ENCODE measurements at places on chromosomes 7 and 10. TPM values are rescaled to one million over a fixed set of nuclear protein-coding genes. Genes with fewer than 3 reads are reported as not detected.
A peak's percentile ranks its signal among the peaks of the same experiment; 100 is the strongest.

DNA sequence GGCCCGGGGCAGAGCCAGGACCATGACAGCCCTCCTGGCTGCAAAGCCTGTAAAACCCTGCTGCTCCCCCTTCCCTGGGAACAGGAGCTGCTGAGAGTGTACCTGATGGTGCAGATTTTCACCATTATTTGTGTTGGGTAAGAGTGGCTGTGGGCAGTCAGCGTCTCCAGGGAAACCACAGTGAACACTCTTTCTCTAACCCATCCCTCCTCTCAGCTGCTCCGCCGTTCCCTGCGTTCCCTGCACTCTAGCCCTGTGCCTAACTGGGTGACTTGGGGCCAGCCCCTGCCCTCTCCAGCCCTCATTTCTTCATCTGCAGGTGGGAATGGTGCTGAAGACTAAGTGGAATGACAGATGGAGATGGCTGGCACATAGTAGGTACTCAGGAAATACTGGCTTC lies 75.9 kb upstream of the PCBD1 start:
- no peak overlapping the region for H3K27ac ChIP-seq
- DNase-seq = no peak
- H3K36me3 ChIP-seq = no peaks in the 10 kb centered on the region
- no peak overlapping the region for H3K4me3 ChIP-seq
- H3K27me3 ChIP-seq = no peaks in the 10 kb centered on the region

GRCh38 chr7:69739190-69739589 lies 140.9 kb downstream of the AUTS2 start:
- H3K36me3 ChIP-seq = no peaks in the 10 kb centered on the region
- H3K27ac ChIP-seq = peak overlapping the region; percentile 79
- H3K4me3 ChIP-seq = peak overlapping the region; percentile 38

DNA sequence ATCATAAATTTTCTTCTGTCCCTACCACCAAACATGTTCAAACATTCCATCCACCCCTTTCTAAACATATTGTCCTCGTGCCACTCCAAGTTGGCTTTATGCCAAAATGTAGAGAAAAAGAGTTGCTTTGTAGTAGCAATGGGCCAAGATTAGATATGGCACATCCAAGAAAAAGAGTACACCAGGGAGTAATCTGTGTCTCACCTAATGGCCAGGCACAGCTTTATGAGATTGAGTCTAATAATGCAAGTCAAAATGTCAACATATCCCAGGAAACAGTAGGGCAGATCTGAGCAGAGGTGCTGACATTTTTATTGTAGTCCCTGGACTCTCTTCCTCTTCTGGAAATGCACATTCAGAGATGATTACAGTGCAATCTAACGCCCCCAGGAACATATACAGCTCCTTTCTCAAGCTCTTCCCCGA lies 5.7 kb upstream of the OR6V1 start:
- no peaks in the 10 kb centered on the region for H3K36me3 ChIP-seq
- no peak overlapping the region for H3K27ac ChIP-seq
- no peak overlapping the region for H3K4me3 ChIP-seq
- DNase-seq = no peak
- peaks cover 21% of the 10 kb centered on the region for H3K4me1 ChIP-seq

- H3K27ac ChIP-seq = no peak overlapping the region
- H3K27me3 ChIP-seq = no peaks in the 10 kb centered on the region
- no peak for DNase-seq
- H3K36me3 ChIP-seq = no peaks in the 10 kb centered on the region
- H3K4me3 ChIP-seq = no peak overlapping the region
- H3K4me1 ChIP-seq = no peaks in the 10 kb centered on the region
Observed at GRCh38 chr10:93968540-93968945, 25.2 kb upstream of the PLCE1 start.

- H3K27ac ChIP-seq = no peak overlapping the region
- no peaks in the 10 kb centered on the region for H3K4me1 ChIP-seq
- no peaks in the 10 kb centered on the region for H3K36me3 ChIP-seq
- DNase-seq = no peak
Observed at GRCh38 chr7:114468844-114469243, 54.2 kb downstream of the FOXP2 start.

GRCh38 chr10:44390585-44391072 lies 5.7 kb upstream of the CXCL12 start:
- H3K4me1 ChIP-seq = no peaks in the 10 kb centered on the region
- H3K27ac ChIP-seq = no peak overlapping the region
- no peaks in the 10 kb centered on the region for H3K27me3 ChIP-seq
- DNase-seq = peak; percentile 25
- no peaks in the 10 kb centered on the region for H3K36me3 ChIP-seq

DNA sequence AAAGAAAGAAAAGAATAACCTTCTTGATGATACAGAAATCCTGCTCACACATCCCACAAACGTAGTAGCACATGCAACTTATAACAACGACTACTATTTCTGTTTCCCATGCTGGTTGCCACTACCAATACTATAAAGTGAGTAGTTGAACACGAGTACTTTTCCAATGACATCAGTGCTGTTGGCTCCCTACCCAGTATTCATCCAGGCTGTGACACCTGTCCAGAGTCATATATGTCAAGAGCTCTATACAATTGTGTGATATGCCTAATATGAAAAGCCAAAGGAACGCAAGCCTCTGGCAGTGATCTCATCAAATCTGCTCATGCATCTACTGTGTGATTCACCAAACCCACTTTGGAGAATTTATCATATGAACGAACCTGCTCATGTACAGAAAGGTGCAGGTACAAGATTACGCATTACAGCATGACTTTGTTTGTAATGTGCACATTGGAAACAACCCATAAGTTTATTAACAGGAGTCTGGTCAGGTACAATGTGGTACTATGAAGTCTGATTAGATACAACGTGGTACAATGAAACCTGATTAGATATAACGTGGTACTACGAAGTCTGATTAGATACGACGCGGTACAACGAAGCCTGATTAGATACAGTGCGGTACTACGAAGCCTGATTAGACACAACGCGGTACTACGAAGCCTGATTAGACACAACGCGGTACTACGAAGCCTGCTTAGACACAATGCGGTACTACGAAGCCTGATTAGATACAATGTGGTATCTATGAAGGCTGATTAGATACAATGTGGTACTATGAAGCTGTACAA lies 5.8 kb upstream of the ITIH5 start:
- no peak overlapping the region for H3K27ac ChIP-seq
- H3K4me3 ChIP-seq = no peak overlapping the region
- H3K27me3 ChIP-seq = no peaks in the 10 kb centered on the region
- DNase-seq = no peak

DNA sequence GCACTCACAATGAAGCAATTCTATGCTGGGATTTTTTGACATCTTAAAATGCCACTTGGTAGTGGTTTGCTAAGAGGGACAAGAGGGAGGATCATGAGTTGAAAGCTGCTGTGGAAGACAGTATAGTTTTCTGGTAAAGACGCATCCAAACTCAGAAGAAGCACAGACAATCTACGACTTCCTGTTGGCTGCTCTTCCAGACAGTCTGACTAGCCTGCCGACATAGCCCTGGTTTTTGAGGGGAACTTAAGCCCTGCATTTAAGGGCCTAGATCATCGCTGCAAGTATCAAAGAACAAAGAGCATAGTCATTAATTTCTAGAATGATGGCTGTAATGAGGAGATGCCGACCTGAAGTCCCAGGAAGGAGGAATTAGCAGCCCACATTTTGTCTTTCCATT lies 99.9 kb upstream of the IKZF1 start:
- H3K27ac ChIP-seq = no peak overlapping the region
- H3K36me3 ChIP-seq = no peaks in the 10 kb centered on the region
- H3K4me1 ChIP-seq = peaks cover 9% of the 10 kb centered on the region
- no peak for DNase-seq
- no peak overlapping the region for H3K4me3 ChIP-seq
- H3K27me3 ChIP-seq = no peaks in the 10 kb centered on the region

- H3K4me3 ChIP-seq = no peak overlapping the region
- no peak for DNase-seq
- no peaks in the 10 kb centered on the region for H3K36me3 ChIP-seq
Observed at GRCh38 chr7:67447297-67447696, 450.7 kb downstream of the TYW1 start.

DNA sequence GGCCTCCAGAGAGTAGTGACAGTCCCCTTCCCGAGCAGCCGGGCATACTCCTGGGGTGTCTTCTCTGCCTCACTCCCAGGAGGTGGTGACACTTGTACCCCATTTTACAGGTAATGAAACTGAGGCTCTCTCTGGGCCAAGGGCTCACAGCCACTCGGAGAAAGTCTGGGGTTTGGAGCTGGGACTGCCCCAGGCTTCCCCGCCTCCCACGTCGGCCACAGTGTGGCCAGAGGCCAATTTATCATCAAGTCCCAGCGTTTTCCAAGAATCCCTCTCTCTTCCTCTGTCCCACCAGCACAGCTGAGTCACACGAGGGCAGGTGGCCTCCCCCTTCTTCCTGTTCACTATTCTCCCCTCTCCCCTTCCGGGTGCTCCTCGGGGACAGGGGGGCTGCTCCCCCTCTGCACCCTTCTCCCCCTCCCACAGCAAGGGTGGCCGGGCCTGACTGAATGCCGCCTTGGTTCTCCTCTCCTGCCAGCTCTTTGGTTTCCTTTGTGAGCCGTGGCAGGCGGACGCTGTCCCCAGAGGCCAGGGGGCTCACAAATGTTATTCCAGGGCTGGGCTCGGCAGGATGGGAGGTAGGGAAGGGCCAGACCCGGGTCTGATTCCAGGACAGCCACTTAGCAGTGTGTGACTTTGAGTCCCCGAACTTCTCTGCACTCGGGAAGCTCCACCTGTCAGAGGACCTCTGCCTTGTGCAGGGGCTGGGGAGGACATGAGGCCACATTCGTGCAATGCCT lies 17.7 kb downstream of the CLIP2 start:
- H3K4me3 ChIP-seq = no peak overlapping the region
- DNase-seq = no peak
- H3K4me1 ChIP-seq = no peaks in the 10 kb centered on the region
- no peaks in the 10 kb centered on the region for H3K36me3 ChIP-seq

DNA sequence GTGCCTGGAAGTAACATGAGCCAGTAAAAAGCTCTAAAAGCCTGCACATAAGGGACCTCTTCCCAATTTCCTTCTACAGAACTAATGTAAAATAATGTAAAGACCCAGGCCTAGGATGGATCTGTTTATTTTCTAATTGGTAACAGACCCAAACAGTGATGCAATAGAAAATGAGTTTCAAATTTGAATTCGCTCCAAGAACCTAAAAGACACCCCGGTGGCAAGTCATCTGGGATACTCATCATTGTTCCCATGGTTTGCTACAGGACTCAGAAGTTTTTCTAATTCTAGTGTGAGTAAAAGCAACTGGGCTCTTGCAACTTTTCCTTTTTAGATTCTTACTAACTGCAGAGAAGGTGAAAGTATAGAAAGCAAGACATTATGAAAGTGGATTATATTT lies 271.3 kb upstream of the CACNA2D1 start:
- no peak for DNase-seq
- no peaks in the 10 kb centered on the region for H3K36me3 ChIP-seq
- no peaks in the 10 kb centered on the region for H3K4me1 ChIP-seq
- H3K4me3 ChIP-seq = no peak overlapping the region
- no peaks in the 10 kb centered on the region for H3K27me3 ChIP-seq
- H3K27ac ChIP-seq = no peak overlapping the region

DNA sequence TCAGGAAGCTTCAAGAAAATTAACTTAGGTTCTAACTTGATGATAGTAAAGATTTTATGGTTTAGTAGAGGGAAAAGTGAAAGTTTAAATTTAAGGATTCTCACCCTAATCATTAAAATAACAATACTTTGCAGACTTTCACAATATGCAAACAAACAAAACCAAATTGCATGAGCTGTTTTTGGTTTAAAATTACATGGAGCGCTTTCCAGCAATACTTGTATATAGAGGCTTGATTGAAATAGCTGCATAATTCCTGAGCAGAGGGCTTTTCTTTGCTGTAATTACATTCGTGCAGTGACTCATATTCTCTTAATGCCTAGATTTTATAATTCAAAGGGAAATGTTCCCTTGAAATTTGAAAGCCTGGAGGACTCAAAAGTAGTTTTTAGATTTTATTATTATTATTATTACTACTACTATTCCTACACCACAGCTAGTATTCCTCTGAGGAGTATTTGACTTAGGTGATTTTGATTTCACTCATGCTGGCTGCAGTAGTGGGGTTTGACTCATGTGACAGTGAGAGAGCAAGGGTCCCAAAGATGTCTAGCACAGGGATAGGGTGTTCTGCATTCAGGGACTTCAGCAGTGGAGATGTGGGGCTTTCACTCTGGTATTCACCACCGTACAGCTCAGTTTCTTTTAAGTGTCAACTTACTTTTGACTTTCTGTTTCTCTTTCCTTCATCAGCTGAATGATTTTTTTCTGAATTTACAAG lies 138.1 kb downstream of the ADAM22 start:
- no peak overlapping the region for H3K27ac ChIP-seq
- H3K4me1 ChIP-seq = no peaks in the 10 kb centered on the region
- no peak overlapping the region for H3K4me3 ChIP-seq
- no peaks in the 10 kb centered on the region for H3K36me3 ChIP-seq
- no peak for DNase-seq
- no peaks in the 10 kb centered on the region for H3K27me3 ChIP-seq

C10orf67 gene
- total RNA-seq = not detected

H2BK1 gene
- total RNA-seq = not detected
